ENCODE measurements at places on chromosomes 1 and 21. TPM values are rescaled to one million over a fixed set of nuclear protein-coding genes. Genes with fewer than 3 reads are reported as not detected.

GRCh38 chr1:75469586-75470173, 141.2 kb downstream of the SLC44A5 start:
- DNase-seq: no peak

- no peak for DNase-seq
Observed at GRCh38 chr1:79532555-79532954, 526.0 kb upstream of the ADGRL4 start.

- no peak for DNase-seq
Observed at GRCh38 chr1:20742671-20743070, 10.2 kb upstream of the SH2D5 start.

DNA sequence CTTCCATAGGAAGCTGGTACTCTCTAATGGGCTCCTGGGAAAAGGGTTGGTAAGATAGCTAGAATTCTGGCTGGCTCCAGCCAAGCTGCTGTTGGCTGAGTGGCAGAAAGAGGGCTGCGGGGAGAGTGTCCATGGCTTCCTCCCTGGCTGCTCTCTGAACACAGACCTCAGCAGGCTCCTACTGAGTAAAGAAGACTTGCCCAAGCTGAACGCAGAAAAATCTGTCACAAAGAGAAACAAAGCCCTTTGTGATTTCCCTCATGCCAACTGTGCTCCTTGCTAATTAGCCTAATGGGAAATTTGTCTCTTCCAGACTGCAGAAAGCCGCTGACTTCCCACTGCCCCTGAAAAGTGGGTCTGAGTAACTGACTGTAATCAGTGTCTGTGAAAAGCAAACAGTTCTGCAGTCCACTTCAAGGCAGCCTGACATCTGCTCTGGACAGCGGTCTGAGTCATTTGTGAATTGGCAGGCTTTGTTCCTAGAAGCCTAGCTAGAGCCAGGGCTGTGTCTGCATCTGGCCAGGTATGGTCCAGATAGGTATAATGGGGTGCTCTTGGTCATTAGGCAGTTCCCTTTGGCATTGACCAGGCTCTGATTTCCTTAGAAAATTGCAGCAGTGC, 282.8 kb downstream of the ZNF648 start:
- DNase-seq: no peak

GRCh38 chr1:167676916-167677848, 44.6 kb upstream of the MPZL1 start:
- no peak for DNase-seq

Gene BTBD8
- total RNA-seq: 1.3 TPM

Measured in Caco-2 (cell line).